ENCODE measurements at places on chromosomes 3 and 15.

- DNase-seq: no peak
Measured at GRCh38 chr15:70524470-70524869, 238.9 kb downstream of the UACA start.

- no peak for DNase-seq
Measured at GRCh38 chr3:155248531-155249187, 44.8 kb downstream of the STRIT1 start.

DNA sequence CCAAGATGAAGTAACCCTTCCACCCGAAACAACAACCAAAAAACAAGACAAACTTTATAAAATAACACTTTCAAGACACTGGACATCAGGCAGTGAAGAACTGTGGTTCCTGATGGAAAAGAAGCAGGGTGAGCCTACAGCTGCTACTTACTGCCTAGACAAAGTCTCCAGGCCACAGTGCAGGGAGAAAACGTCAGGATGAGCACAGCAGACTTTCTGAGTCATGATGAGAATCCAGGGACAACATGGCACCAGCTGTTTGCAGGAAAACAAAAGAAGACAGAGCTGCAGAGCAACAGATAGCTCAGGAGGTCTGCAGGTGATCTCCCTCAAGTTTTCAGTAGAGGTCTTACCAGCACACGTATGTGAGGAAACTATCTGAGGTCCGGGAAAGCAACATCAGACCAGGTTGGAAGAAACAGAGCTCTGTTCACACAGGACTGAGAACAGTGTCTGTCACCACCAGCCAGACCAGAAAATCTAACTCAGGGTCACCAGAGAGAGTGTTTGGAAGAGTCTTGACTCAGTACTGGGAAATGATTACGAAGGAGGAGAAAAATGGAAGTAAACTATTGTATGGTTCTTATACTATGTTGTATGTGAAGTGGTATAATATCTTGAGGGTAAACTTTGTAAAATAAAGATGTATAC is 108.9 kb downstream of the ANO10 start:
- no peak for DNase-seq

GRCh38 chr15:84734794-84735479 is 13.5 kb upstream of the ZNF592 start:
- peak; percentile 68 for DNase-seq

DNA sequence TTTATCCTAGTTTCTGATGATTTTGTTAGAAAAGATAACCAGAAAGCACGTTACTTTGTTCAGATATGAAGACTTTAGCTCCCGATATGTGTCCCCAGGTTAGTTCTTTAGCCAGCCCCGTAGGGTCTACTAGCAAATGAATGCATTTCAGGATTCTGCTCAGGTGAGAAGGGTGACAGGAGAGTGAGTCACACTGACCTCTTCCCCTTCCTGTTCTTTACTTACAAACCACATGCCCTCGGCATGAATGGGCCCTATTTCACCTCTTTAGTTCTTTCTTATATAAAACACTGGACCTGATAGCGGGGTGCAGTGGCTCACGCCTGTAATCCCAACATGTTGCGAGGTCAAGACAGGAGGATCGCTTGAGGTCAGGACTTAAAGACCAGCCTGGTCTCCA is 98.4 kb downstream of the SLC49A4 start:
- no peak for DNase-seq

DNA sequence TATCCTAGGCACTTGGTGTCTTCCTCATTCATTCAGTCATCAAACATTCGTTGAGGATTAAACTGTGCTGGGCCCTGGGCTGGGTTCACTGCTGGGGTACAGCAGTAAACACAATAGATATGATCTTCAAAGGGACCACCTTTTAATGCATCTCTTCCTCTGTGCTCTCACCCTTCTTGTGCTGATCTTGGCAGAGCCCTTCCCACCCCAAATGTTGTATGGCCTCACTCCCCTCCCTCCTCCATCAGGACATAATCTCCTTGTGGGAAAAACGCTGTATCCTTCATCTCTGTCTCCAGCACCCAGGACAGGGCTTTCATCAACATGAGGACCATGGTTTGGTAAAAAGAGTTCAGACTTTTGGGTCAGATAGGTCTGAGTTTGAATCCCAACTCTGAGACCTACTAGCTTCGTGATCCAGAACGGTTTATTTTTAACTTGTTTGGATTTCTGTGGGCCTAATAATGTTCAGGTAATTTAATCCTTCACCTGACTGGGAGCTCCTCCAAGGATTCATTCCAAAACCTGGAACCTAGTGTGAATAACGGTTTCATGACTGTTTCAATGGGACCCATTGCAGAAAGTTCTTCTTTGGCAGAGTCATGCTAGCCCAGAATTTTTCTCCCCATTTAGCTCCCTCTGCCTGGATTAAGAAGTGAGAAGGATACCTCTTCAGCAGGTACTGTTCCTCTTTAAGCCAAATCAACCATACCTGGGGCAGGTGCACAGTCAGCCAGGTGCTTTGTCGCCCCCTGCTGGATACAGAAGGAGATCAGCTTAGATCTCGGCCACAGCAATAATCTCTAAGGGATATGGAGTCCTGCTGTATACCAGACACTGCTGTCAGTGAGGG is 5.2 kb upstream of the WNT7A start:
- peak; percentile 77 for DNase-seq

DNA sequence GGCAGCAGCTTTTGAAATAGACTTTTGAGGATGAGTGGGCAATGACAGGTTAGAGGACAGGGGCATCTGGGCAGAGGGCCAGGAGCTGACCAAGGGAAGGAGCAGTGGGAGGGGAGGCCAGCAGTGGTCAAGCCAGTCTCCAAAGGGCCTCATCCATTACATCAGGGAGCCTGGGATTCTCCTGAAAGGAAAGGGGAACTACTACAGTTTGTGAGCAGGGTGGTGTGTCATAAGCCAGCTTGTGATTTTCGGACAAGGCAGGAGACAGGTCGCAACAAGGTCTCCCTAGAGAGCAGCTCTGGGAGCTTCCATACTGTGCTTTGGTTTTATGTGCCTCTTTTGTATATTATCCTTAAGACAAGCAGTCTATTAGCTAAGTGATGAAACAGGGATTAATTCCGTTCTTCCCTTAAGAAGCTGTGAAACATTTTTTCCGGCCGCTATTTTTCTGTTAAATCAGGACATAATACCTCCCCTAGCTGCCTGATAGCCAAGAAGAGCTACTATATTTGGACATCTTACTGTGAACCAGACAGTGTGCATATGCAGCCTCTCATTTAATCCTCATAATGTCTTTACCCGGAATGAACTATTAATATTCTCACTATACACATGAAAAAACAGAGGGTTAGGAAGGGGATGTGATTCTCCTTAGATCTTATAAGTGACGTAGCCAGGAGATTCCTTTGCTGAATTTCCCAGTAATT is 46.4 kb downstream of the C2CD4B start:
- DNase-seq: no peak

DNA sequence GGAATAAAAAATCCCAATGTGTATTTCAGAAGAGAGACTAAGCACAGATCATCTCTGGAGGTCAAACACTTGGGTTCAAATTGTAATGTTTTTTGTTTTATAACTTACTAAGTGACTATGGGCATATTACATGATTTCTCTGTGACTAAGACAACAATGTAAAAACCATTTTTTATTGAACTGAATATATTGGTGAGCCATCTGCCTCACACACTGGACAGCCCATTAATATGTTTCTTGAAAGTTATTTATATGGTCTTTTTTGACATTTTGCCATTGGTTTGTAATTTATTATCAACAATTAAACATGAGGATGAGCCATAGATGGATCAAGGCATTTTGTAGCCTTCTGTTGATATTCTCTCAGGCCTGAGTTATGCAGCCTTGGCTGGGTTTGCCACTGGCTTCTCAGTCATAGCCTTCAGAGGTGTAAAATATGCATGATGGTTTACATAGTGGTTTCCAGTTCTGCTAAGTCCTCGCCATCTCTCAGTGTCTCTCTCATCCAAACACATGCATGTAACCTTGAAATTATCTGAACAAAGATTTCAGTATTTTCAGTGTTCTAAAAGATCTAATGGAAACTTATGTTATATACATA is 997.2 kb downstream of the DIPK2A start:
- DNase-seq: no peak

- DNase-seq: no peak
Measured at GRCh38 chr3:123491966-123492587, 43.2 kb upstream of the ADCY5 start.

- no peak for DNase-seq
Measured at GRCh38 chr3:23203708-23204330, 692 bp downstream of the UBE2E2 start.

DNA sequence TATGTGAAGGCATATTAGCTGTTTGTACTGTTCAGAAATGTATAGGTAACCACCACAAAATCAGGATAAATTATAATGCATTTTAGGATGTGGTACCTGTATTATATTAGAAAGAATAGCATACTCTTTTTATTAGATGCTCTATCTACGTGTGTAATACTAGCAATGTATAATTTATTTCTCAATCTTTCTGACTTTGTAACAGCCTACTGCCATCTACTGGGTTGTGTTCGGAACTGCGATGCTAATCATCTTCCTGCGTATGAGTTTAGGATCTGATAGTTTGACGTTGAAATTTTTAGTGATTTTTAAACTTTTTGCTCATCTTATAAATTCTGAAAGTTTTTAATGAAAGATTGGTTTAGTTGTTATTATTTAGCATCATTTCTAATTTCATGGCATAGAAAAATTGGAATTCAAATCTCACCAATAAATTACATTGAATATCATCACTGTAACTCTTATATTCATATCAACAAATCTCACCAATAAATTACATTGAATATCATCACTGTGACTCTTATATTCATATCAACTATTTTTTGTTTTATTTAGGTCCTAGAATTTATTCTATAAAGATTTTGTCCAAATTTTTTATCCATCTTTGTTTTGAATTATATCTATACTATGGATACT is 322.7 kb upstream of the ZNF717 start:
- no peak for DNase-seq

- no peak for DNase-seq
Measured at GRCh38 chr3:16249886-16250285, 14.9 kb downstream of the DPH3 start.
